IMR-90 (cell line): ENCODE measurements at places on chromosomes 2 and 18. TPM values are rescaled to one million over a fixed set of nuclear protein-coding genes. Genes with fewer than 3 reads are reported as not detected.

Gene CHRNG
- total RNA-seq: not detected in 2 replicates

Gene UNC80
- not detected in 2 replicates for total RNA-seq

Gene CKAP2L
- 9.9 and 13.3 TPM in 2 replicates for total RNA-seq

Gene UGT1A5
- total RNA-seq: not detected in 2 replicates

DNA sequence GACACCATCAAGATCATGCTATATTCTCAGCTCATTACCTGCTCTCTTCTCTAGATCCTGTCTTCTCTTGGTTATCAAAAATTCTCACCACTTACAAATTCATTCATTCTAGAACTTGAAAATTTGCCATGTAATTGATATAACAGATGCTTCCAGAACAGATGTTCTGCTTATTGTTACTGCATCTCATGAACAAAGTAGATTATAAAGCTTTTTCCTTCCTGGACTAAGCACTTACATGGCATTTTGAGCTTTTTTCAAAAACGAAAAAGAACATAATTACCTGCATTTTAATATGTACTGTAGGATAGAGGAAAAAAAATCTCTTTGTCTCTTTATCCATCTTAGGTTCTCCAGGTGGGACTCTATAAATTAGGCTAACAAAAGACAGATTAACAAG, 79.6 kb upstream of the CREB1 start:
- no peak for DNase-seq

GRCh38 chr18:13566941-13567746, 159.2 kb downstream of the FAM210A start:
- no peak for DNase-seq

GRCh38 chr18:49070552-49070951, 119.8 kb upstream of the SMAD7 start:
- DNase-seq: peak; percentile 43
